ENCODE measurements at places on chromosomes 11 and 22. TPM values are rescaled to one million over a fixed set of nuclear protein-coding genes. Genes with fewer than 3 reads are reported as not detected.

The ARRB1 gene
- 70.4 TPM for total RNA-seq

The ARHGAP8 gene
- total RNA-seq: 4.7 TPM

The SCN3B gene
- 95.2 TPM for total RNA-seq

The LDHAL6A gene
- 0.94 TPM for total RNA-seq

The SPDYC gene
- total RNA-seq: not detected

The CHRM1 gene
- total RNA-seq: 12.8 TPM

The OR5D16 gene
- not detected for total RNA-seq

The EIF1AD gene
- 33.5 TPM for total RNA-seq

The PHOX2A gene
- total RNA-seq: not detected
